AG04449 (cell line): ENCODE measurements at places on chromosomes 4 and X.

DNA sequence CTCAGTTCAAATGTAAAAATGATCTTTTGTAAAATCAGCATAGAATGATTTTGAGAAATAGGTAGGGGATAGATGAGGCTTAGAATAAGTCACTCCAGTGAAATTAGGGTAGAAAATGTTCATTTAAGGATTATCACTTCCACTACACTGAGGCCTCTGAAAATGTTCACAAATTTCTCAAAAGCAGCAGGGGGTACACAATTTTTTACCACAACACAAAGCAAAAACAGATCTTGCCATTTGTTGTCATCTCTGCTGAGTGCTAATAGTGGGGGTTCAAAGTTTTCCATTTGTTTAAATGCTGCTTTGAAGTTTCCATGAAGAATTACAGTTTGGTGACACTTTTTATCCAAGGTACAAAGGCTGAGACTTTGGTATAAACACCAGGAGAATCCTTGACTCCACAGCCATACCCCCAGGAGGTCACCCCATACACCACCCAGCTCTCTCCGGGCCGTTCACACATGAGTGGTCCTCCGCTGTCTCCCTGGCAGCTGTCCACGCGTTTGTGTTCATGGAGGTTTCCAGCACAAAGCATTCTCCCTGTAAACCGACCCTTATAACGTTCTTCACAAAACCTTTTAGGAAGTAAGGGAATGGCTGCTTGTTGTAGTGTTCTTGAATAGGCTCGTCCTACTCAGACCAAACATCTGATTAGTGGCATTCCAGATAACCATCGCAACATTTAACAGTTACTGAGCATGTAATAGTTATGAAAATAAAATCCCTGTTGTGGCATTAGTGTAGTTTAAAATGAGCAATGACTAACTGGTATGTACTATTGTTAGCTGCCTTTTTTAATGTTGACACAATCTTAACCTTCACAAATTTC is 71.0 kb downstream of the PRSS12 start:
- DNase-seq = no peak

DNA sequence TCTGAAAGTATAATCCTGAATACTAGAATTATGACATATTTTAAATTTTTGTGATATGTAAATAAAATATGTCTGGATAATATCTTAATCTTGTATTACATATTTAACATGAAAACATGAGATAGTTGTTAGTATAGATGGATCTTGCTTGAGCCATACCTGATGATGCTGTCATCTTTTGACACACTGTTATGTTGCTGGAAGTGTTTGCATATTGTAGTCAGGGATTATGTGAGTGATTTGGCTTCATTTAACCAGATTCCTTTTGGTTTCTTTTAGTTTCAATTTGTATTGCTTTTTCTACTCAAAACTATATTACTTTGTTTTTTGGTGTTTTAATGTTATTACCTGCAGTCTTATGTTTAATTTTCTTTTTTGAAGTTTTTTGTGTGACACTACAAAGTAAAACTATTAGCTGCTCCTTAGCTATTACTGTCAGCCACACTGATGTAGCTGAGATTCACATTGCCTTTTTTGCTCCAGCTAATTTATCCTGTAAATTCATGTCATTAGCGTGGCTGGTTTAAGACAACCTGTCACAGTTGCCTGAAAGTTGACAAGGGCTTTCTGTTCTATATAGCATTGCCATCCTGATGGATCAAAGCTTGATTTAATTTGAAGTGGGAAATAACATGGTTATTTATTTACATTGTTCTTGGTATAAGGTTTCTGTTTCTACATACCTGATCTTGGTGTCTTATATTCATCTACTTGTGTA is 33.7 kb downstream of the METAP1 start:
- DNase-seq = no peak

DNA sequence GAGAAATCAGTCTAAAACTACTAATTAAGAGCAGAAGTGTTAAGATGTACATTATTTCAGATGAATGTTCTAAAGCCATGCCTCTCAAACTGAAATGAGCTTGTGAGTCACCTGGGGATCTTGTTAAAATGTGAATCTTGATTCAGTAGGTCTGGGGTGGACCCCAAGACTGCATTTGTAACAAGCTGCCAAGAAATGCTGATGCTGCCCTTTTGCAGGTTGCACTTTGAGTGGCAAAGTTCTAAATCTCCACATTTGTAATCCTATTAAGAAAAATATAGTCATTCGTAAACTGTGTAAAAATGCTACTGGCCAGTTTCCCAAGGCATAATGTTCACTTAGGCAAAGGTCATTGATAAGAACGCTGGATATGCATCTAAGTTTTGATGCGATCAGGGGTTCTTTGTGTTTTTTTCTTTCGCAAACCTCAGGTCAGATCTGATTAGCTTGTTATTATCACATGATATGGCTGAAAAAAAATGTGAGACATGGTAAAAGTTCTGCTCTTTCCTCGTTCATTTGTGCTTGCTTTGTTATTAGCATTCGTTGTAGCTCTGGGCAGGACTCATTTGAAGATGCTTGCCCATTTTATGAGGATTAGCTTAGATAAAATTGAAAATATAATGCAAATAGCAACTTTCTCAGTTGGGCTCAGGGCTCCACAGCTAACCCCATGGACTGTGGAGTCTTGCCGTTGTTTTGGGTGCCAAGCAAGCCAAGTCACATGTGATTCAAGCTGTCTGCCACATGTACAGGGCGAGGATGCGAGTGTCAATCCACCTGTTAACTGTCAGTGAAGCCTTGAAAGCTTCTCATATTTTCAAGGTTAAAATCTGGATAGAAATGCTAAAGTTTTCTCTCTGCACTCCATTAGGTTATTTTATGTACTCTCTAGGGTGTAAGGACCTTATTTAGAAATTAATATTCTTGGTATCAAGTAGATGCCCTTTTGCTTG is 12.1 kb downstream of the TBC1D1 start:
- no peak for DNase-seq

GRCh38 chrX:137651647-137652046 is 85.7 kb downstream of the ZIC3 start:
- no peak for DNase-seq

- DNase-seq = no peak
Measured at GRCh38 chrX:11756354-11757318, 1.4 kb upstream of the MSL3 start.

DNA sequence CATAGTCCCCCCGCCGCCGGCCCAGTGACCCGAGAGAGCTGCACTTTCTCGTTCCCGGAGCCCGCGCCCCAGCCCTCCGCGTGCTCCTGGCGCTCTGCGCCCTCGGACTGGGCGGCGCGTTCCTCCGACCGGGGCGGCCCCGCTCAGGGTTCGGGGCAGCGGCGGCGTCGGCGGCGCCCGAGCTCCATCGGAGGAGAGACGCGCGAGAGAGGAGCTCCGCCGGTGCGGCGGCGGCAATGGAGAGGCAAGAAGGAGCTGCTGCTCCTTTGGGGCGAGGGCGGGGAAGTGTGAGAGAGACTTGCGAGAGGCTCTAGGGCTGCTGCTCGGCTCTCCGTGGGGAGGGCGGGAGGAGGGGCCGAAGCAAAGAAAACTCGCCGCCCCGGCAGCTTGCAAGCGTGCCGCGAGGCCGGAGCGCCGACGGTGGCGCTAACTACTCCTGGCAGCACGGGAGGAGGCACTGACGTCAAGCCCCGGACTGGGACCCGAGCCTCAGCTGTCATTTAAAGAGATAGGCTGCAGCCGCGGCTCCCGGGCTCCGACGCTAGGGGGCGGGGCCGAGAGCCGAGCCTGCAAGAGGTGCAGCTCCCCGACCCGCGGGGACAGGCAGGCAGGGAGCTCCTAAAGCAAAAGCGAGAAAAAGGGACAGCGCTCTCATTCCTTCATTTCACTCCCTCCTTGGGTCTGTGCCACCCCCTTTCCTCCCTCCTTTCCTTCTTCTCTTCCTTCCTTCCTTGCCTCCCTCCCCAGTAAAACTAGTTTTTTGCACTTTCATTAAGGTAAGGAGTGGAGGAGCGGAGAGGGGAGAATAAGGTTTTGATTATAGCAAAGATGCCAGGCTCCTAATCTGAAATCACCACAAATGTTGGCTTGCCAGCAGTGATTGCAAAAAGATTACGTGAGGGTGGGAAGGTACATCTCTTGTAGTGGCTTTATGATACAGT is at the start of gene KCTD8:
KCTD8 (minus strand) TSS at position 289 of the 941 bp plus-strand sequence.
- DNase-seq = no peak

DNA sequence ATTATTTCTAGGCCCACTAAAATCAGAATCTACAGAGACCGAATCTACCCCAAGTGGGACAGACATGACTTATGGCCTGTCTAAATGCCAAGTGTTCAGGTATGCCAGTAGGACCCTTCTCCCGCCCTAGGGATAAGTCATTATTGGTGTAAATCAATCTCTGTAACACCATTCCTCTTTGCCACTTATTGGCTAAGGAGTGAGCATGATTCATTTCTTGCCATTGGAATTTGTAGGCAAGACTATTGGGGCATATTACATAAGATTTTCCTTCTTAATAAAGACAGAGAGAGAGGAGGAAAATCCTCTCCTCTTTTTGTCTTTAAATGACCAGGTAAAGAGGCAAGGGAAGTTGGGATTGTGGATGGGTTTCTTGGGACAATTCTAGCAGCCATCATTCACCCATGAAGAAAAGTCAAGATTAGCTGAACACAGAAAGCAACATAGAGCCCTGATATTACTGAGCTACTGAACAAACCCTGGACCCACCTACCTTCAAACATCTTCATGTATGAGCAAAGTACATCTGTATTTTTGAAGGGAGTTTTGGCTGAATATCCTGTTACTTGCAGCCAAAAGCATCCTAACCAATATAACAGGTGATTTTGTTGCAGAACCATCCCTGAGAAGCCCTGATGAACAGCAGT is 2.6 kb downstream of the SLC9B2 start:
- no peak for DNase-seq
